Upper lobe of left lung (tissue), 6 donors: ENCODE measurements at places on chromosomes 1 and 21. TPM values are rescaled to one million over a fixed set of nuclear protein-coding genes. Genes with fewer than 3 reads are reported as not detected.

DNA sequence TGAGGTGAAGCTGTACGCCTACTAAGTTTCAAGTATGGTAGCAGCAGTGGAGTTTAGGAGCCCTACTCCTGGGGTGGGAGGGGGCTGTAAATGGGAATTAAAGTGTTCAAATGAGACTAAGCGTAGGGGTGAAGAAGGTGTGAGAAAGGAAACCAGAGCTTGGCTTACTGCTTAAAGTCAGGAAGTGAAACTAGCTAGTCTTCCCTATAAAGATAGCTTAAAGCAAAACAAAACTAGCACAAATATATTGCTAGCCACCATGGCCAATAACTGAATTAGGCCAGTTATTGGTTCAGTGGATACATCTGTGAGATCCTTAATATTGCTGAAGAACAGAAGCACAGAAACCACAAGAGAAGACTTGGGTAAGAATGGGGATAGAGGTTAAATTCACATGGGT lies 492.2 kb upstream of the PKN2 start:
- no peak for DNase-seq

DNA sequence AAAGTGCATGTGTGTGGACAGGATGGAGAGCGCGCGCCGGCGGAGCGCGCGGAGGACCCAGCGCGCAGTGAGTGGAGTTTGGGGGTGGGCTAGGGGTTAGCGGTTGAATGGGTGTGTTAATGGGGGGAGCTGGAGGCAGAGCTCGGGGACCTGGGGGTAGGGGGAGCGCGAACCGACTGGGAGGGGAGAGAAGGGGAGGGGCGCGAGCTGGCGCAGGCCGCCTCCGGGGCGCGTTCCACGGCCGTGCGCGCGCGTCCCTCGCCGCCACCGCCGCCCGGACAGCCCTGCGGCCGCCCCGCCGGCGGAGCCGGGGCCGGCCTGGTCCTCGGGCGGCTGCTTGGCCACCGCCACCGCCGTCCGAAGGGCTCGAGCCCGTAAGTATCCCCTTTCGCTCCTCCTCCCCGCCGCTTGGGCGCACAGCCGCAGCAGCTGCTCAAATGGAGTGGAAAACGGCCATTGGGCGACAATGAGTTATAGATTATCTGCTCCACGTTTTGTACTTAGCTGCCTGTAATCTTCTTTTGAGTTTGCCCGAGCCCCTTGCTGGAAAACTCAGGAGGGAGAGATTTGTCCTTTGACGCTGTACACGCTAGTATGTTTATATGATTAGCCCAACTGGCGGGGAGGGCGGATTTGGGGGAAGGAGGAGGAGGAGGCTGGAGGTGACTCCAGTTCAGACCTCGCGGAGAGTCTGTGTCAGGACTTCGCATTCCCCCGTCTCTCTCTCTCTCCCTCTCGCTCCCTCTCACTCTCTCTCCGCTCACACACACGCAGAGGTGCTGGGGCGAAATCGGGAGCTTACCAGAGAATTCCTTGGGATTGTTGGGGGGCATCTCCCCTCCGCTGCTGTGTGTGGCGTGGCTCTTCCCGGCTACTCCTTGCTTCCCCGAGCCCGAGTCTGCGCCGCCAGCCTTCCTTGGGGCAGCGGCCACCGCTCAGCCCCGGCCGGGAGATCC lies at the start of gene ADGRL2:
Gene ADGRL2, plus strand, starts transcription at position 240 of the 956 bp plus-strand sequence. CDS start 36,051 bp downstream, outside the sequence.
- peak; percentile 87 for DNase-seq

DNA sequence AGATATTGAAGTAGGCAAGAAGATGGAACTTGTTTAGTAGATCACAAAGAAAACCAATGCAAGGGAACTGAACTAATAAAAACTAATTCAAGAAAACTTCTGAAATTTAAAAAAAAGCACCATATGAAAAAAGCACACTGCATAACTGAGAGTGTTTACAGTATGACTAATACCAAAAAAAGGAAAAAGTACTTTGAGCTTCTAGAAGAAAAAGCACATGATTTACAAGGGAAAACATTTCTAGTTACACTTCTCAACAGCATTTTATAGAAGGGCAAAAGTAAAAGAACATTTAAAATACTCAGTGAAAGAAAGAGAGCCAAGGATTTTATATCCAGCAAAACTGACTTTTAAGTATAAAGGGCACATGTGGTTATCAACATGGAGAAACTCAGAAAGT lies 233.6 kb downstream of the RPS6KC1 start:
- DNase-seq, result no peak

GRCh38 chr1:3707939-3708328 lies 44.3 kb upstream of the CCDC27 start:
- DNase-seq, result no peak

The GPA33 gene
- 6.3 TPM for total RNA-seq

DNA sequence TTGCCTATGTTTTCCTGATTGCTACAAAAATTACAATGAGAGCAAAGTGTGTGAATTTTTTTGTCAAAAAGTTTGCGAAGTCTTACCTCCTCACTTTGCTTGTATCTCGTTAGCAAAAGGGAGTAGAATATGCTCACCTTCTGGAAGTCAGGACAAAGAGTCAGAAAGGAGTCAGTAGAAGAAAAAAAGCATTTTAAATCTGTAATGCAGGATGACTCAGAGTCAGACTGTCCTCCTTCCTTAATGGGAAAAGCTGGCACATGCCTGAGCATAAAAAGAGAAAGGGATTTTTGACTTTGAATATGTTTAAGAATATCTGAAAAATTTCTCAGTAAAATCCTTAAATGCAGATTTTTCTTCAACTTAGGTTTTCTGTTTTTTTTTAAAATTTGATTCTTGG lies 14.2 kb upstream of the VN1R5 start:
- no peak for DNase-seq

The TSTD1 gene
- total RNA-seq, result 113 TPM

GRCh38 chr1:243827206-243827605 lies 22.8 kb downstream of the AKT3 start:
- no peak for DNase-seq

- no peak for DNase-seq
Observed at GRCh38 chr1:163166886-163167555, 35.7 kb downstream of the RGS5 start.

DNA sequence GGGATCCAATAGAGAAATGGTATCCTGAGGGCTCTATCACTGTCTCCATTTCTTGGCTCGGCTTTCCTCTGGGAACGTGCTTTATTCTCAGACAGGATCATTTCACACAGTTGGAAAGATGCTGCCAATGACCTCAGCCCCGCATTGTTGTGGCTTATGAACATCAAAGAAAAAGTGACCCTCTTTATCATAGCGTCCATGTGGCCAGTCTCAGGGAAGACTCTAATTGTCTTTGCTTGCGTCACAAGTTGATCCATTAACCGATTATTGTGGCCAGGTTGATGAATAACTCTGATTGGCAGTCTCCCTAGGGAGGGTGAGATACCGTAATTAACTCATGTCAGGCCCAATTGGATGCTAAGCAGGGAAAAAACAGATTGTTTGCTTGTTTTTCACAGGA lies 10.4 kb upstream of the TMEM9 start:
- no peak for DNase-seq

- DNase-seq, result no peak
Observed at GRCh38 chr21:29634418-29634817, 305.4 kb downstream of the GRIK1 start.

DNA sequence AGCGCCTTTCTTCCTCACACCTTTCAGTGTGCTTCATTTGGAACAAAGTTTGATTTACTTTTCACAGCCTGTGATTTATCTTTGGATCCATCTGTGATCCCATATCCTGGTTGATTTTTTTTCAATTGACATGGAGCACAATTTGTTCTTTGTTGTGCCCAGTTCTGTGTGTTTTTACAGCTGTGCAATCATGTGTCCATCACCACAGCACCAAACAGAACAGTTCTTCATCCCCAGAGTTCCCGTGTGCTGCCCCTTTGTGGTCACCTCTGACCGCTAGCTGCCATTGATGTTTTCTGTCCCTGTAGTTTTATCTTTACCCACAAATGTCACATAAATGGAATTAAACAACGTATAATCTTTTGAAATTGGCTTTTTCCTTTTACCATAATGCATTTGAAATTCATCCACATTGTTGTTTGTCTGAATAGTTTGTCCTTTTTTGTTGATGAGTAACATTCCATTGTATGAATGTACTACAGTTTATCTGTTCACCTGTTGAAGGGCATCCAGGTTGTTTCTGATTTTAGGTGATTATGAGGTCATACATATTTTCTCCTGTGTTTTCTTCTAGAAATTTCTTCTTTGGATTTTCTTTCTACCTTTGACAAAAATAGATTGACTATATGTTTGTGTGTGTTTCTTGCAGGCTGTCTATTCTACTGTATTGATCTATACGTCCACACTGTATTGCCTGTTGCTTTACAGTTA lies 17.4 kb downstream of the MIGA1 start:
- DNase-seq, result no peak

DNA sequence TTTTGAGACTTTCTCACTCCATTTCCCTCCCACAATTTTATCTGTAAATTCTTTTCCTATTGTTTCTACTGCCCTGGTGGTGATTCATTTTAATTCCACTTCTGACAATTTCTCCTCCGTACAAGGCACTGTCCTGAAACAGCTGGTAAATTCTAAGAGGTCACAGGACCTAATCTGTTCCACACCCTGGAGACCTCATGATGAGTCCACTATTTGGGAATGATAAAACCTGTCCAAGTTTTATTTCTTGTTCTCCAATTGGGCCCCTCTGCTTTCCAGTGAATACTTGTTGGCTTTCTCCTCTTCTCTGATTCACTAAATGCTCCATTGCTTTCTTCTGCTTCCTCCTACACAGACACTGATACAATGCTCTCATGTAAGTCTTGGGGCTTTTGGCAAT lies 343.1 kb upstream of the DUSP10 start:
- no peak for DNase-seq

DNA sequence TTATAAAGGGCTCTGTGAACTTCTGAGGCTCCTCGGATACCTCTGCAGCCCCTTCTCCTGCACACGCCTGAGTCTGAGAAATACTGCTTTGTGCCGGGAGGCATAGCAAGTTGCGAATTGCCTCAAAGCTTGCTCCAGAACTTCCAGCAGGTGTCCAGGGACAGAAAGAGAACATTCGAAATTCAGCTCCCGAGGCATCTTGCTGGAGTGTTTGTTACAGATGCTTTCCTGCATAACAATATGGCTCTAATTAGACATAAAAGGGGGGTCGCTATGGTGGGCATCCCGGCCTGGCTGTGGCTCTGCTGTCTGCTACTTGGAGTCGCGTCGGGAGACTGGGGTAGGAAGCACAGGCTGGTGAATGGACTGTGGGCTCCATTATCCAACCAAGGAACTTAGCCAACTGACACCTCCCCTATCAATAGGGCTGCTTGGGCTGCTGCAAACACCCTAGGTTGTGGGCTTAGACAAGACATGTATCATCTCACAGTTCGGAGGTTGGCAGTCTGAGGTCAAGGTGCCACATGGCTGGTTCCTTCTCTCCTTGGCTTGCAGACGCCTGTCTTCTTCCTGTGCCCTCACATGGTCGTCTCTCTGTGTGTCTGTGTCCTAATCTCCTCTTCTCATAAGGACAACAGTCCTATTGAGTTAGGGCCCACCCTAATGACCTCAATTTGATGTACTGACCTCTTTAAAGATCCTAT lies 607.0 kb downstream of the NPHP4 start:
- DNase-seq, result no peak

The FCN3 gene
- total RNA-seq, result 1,319 TPM

- peak; percentile 44 for DNase-seq
Observed at GRCh38 chr1:172390683-172391551, 29.6 kb upstream of the C1orf105 start.

GRCh38 chr1:110471131-110471530 lies 20.2 kb downstream of the PROK1 start:
- no peak for DNase-seq

GRCh38 chr21:31414263-31415000 lies 70.4 kb upstream of the TIAM1 start:
- no peak for DNase-seq

The LCE2B gene
- total RNA-seq, result not detected

DNA sequence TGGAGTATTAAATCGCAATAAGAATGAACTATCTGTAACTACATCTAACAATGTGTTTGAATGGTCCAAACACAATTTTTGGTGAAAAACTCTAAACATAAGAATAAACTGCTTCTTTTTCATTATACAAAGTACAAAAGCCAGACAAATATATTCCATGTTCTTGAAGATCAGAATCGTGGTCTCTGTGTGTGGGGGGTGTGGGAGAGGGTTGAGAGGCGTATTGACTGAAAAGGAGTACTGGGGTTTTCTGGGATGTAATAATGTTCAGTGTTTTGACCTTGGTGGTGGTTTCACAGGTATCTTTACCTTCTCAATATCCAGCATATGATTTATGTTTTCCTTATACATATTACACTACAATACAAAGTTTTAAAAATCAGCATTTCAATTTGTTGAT lies 764 bp upstream of the CFH start:
- DNase-seq, result no peak

The AIRE gene
- total RNA-seq, result not detected

DNA sequence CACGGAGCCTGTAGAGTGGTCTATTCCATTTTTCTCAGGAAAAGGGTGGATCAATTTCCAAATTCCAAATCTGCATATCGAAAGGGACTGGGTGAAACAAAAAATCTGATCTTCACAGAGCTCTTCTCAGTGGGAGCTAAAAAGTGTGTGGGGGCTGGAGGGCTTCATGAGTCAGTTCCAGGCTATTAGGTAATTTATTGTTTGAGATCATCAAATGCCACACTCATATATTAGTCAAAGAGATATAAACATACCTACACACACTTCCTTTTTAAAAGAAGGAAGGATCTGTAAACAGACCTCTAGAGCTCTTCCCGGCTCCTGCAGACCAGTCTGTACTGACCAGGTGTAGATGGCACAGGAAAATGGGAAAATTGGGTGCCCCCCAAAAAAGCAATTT lies 175.4 kb downstream of the ZBTB18 start:
- DNase-seq, result no peak

DNA sequence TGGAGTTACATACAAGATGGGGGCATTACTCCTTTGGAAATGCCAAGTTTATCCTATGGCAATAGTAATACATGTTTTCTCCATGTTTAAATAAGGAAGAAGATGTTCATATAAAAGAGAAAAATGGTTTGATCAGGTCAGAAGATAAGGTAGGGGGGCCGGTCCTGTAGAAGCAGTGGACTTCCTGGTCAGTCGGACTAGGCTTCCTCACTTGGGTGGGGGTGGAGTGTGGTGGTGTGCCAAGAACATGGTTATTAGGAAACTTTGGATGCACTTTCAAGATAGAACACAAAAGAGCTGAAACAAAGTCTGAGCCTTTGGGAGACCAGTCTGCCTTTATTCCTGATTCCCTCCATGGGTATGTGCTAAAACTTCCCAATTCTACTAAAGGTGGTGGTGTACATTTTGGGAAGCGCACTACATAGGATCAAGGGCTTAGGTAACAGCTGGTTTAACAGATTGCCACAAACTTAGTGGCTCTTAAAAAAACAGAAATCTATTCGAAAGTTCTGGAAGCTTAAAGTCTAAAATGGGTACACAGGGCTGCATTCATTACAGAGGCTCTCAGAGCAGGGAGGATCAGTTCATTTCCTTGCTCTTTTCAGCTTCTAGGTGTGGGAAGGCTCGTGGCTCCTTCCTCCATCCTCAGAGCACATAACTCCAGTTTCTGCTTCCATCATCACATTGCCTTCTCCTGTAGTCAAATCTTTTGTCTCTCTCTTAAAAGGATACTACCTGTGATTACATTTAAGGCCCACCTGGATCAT lies 64.6 kb downstream of the KDM1A start:
- no peak for DNase-seq

The ATF3 gene
- 18.7 TPM for total RNA-seq
